ENCODE measurements at places on chromosomes 7 and 10. TPM values are rescaled to one million over a fixed set of nuclear protein-coding genes. Genes with fewer than 3 reads are reported as not detected.

- H3K27me3 ChIP-seq: peaks cover 73% of the 10 kb centered on the region
- H3K4me1 ChIP-seq: peaks cover 7% of the 10 kb centered on the region
- H3K4me3 ChIP-seq: no peak overlapping the region
- DNase-seq: no peak
Measured at GRCh38 chr10:101237081-101237981, 8.1 kb upstream of the LBX1 start.

TMEM130 gene
- 19.3 TPM for total RNA-seq

- H3K27ac ChIP-seq: no peak overlapping the region
- peaks cover 5% of the 10 kb centered on the region for H3K27me3 ChIP-seq
- no peak overlapping the region for H3K4me3 ChIP-seq
- H3K36me3 ChIP-seq: no peaks in the 10 kb centered on the region
- DNase-seq: no peak
Measured at GRCh38 chr10:8130973-8131911, 76.8 kb downstream of the GATA3 start.

DNA sequence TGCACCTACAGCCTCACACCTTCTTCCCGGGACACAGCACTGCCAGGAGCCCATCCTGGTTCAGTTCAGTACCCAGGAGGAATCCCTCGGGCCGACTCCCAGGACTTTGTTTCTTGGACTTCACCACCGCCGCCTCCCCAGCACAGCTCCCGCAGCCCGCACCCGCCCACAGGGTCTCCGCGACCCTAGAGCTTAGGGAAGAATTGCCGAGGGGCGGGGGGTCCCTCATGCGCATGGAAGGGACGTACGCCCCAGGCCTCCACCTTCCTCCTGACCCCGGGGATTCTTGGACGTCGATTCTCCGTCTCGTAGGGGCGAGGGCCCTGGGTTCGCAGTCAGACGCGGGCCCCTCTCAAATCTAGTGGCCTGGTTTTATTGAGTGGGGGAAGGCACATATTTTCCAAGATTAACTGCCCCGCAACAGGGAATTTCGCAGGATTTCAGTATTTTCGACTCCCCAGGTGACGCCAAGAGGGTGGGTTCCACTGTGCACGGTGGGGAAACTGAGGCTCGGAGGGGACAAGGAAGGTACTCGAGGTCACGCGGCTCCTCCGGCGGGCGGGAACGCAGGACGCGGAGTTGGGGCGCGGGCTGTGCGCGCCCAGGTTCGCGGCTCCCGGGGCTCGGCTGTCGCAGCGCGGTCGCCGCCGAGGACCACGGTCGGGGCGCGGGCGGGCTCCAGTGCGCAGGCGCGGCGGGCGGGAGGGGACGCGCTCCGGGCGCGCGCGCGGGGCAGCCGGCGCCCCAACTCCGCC is at the start of gene ADCY1:
ADCY1 (plus strand) TSS at position 708 of the 755 bp plus-strand sequence. CDS start 176 bp downstream, outside the sequence.
- H3K36me3 ChIP-seq: no peaks in the 10 kb centered on the region
- peaks cover 10% of the 10 kb centered on the region for H3K4me1 ChIP-seq
- no peak for DNase-seq
- H3K27ac ChIP-seq: no peak within 1 kb of the TSS

GRCh38 chr7:8176370-8177081 is 85.4 kb downstream of the ICA1 start:
- no peak overlapping the region for H3K27ac ChIP-seq
- no peaks in the 10 kb centered on the region for H3K36me3 ChIP-seq
- no peaks in the 10 kb centered on the region for H3K27me3 ChIP-seq
- no peak for DNase-seq
- peaks cover 16% of the 10 kb centered on the region for H3K4me1 ChIP-seq

DNA sequence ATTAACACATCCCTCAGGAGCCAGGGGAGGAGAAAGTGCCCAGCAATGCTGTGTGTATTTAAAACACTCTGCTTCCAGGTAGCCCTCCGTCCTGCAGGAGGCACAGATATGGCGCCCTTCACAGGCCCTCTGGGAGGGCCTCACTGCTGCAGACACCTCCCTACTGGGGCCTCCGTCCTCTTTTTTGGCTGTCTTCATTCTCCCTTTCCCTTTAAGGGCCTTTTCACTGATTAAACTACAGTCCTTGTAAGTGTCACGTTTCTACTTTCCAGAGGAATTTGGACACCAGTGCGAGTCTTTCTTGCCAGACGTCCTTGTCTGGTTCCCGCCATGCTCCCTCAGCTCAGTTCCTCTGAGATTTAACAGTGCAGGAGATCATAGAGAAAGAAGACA is 39.7 kb upstream of the MKRN1 start:
- H3K27me3 ChIP-seq: no peaks in the 10 kb centered on the region
- peak overlapping the region; percentile 68 for H3K27ac ChIP-seq
- H3K4me3 ChIP-seq: no peak overlapping the region

SLC26A3 gene
- total RNA-seq: not detected

- no peak for DNase-seq
- H3K27ac ChIP-seq: no peak overlapping the region
- H3K4me1 ChIP-seq: peaks cover 17% of the 10 kb centered on the region
- peaks cover 6% of the 10 kb centered on the region for H3K27me3 ChIP-seq
Measured at GRCh38 chr10:44659320-44659719, 251.8 kb upstream of the TMEM72 start.

- no peak overlapping the region for H3K27ac ChIP-seq
- H3K4me1 ChIP-seq: peaks cover 42% of the 10 kb centered on the region
- H3K4me3 ChIP-seq: no peak overlapping the region
- no peaks in the 10 kb centered on the region for H3K36me3 ChIP-seq
Measured at GRCh38 chr10:76523791-76524351, 1092.4 kb downstream of the LRMDA start.

GRCh38 chr10:113849140-113849803 is 4.6 kb downstream of the DCLRE1A start:
- no peak for DNase-seq
- no peaks in the 10 kb centered on the region for H3K27me3 ChIP-seq
- peaks cover 7% of the 10 kb centered on the region for H3K36me3 ChIP-seq
- no peak overlapping the region for H3K4me3 ChIP-seq

DNA sequence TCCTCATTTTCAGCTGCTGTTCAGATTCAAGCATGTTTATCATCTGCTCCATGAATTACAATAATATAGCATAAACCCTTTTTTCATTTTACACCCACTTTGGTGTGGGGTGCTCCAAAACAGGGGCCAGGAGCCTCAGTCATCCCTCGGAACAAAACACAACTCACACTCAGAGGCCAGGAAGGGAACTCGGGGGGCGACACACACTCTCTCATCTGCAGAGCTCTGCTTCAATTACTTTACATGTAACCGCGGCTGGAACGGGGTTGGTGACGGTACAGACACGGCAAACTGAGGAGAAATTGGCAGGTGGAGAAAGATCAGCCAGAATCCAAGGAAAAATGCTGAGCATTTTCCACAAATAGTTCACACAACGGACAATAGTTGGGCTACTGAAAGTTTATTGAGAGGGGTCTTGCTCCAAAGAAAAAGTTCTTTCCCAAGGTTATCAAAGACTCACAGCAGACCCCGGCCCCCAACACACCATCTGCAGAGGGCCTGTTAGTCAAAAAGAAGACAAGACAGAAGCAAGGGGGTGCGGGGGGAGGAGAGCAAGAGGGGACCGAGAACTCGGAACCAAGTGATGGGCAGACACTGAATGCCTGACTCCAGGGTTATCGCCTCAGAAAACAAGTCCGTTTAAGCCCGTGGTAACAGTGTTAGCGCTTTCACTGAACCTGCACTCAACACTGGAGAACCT is 20.5 kb downstream of the DIP2C start:
- no peak overlapping the region for H3K27ac ChIP-seq
- H3K4me3 ChIP-seq: no peak overlapping the region
- no peak for DNase-seq
- no peaks in the 10 kb centered on the region for H3K36me3 ChIP-seq
- H3K27me3 ChIP-seq: no peaks in the 10 kb centered on the region

GRCh38 chr10:70771311-70772194 is 13.6 kb downstream of the TBATA start:
- DNase-seq: no peak
- H3K27ac ChIP-seq: no peak overlapping the region
- no peak overlapping the region for H3K4me3 ChIP-seq
- peaks cover 7% of the 10 kb centered on the region for H3K27me3 ChIP-seq
- H3K4me1 ChIP-seq: no peaks in the 10 kb centered on the region

GRCh38 chr10:86123715-86124114 is 242.9 kb downstream of the GRID1 start:
- no peak overlapping the region for H3K4me3 ChIP-seq
- no peaks in the 10 kb centered on the region for H3K4me1 ChIP-seq
- H3K27ac ChIP-seq: no peak overlapping the region
- peak; percentile 79 for DNase-seq
- peaks cover under 1% of the 10 kb centered on the region for H3K27me3 ChIP-seq

CALHM1 gene
- not detected for total RNA-seq

DGKB gene
- 0.60 TPM for total RNA-seq

DNA sequence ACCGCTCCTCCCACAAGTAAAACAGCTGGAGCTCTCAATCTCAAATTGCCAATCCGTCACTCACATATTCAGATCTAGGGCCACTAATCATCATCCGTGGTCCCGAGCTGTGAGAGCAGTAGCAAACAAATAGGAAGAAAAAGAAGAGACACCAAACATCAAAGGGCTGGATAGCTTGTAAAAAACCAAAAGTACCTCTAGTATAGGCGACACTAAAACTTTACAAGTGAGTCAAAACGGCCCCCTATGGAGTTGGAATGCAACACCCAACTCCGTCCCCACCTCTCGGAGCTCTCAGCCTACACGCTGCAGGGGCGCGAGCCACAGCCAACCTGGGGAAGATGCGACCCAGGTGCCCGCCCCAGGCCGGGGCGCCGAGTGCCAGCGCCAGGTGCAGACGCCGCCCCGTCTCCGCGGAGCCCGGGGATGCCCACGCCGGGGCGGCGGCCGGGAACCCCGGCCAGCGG is 581 bp downstream of the FAM3C start:
- H3K36me3 ChIP-seq: peaks cover 4% of the 10 kb centered on the region
- H3K27me3 ChIP-seq: no peaks in the 10 kb centered on the region
- peak overlapping the region; percentile 87 for H3K4me3 ChIP-seq
- peaks cover 18% of the 10 kb centered on the region for H3K4me1 ChIP-seq
- H3K27ac ChIP-seq: peak overlapping the region; percentile 71

- H3K27ac ChIP-seq: peak overlapping the region; percentile 2
- peak; percentile 65 for DNase-seq
- no peaks in the 10 kb centered on the region for H3K27me3 ChIP-seq
- peaks cover 14% of the 10 kb centered on the region for H3K4me1 ChIP-seq
- H3K36me3 ChIP-seq: peaks cover 2% of the 10 kb centered on the region
- H3K4me3 ChIP-seq: no peak overlapping the region
Measured at GRCh38 chr7:1113548-1113885, 25.6 kb downstream of the GPER1 start.

GRCh38 chr10:86366902-86367151 is 232 bp upstream of the GRID1 start:
- peaks cover 55% of the 10 kb centered on the region for H3K27me3 ChIP-seq
- peaks cover 2% of the 10 kb centered on the region for H3K36me3 ChIP-seq
- H3K27ac ChIP-seq: no peak overlapping the region
- H3K4me1 ChIP-seq: peaks cover 21% of the 10 kb centered on the region
- peak; percentile 84 for DNase-seq
- H3K4me3 ChIP-seq: no peak overlapping the region

DNA sequence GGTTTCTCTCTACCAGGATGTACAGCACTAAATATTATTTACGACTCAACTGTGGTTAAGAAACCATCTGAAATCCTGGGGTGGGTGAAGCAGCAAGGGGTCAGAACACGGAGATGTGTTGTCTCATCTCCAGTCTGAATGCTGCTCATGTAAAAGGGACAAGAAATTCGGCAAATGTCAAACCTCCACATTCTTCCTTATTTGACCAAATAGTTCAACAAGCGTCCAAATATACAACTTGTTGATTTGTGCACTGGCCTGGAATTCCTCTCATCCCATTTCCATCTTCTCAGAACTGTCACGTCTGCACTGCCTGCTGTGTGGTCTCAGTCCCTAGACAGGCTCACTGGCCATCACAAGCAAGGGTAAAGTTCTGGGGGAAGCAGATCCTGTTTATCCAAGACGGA is 520.0 kb downstream of the PARD3 start:
- H3K27me3 ChIP-seq: no peaks in the 10 kb centered on the region
- peak overlapping the region; percentile 77 for H3K27ac ChIP-seq
- H3K36me3 ChIP-seq: no peaks in the 10 kb centered on the region
- peaks cover 73% of the 10 kb centered on the region for H3K4me1 ChIP-seq
- no peak for DNase-seq

LGI1 gene
- 0.27 TPM for total RNA-seq

ZMIZ1 gene
- 46.2 TPM for total RNA-seq

PKD2L1 gene
- not detected for total RNA-seq

- H3K27ac ChIP-seq: peak overlapping the region; percentile 96
- H3K4me3 ChIP-seq: peak overlapping the region; percentile 8
- peaks cover 96% of the 10 kb centered on the region for H3K4me1 ChIP-seq
- H3K36me3 ChIP-seq: peaks cover 2% of the 10 kb centered on the region
- no peak for DNase-seq
Measured at GRCh38 chr7:2819954-2820397, 24.1 kb downstream of the GNA12 start.

DNA sequence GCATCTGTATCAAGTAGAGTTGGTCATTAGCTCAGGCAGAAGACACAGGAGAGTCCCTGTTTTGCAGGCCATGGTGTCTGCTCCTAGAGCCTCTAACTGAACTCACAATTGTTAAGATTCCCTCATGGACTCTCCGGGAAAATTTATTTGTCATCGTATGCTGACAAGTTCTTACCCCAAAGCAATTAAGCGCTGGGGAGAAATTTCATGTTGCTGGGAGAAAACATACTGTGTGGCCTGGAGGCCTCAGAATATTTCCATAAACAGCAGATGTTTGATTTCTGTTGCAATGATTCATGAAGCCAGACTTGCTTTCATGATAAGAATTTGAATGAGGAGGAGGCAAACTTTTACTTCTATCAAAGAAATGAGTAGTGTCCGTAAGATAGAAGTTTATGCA is 583.2 kb downstream of the GATA3 start:
- no peak overlapping the region for H3K27ac ChIP-seq
- no peaks in the 10 kb centered on the region for H3K36me3 ChIP-seq
- DNase-seq: no peak
- no peaks in the 10 kb centered on the region for H3K27me3 ChIP-seq
- no peaks in the 10 kb centered on the region for H3K4me1 ChIP-seq

DNA sequence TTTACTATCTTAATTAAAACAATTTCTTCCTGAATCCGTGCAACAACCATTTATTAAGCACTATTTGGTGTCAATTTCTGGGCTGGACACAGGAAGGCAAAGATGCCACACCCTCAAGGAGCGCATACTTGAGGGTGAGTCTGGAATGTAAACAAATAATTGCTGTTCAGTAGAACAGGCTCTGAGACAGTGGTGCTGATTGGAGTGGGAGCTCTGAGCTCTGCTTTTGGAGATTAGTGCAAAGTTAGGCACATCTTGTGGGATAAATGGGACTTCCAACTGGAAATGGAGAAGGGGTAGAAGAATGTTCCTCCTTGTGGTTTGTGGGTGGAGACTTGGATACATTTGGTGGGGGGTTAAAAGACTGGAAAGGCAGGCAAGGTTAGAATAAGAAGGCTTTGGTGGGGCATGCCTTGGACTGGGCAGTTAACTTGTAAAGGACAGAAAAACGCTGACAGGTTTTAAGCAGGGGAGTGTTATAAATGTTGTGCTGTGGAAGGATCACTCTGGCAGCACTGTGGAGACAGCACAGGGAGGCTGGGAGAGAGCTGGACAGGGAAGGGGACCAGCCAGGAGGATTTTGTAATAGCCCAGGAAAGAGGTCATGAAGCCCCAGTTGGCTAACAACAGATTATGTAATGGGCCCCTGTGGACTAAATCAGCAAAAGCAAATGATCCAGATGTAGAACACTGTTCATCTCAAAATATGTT is 80.7 kb downstream of the ZNF365 start:
- DNase-seq: no peak
- H3K4me3 ChIP-seq: no peak overlapping the region
- H3K4me1 ChIP-seq: peaks cover 18% of the 10 kb centered on the region
- H3K27ac ChIP-seq: peak overlapping the region; percentile 77

GRCh38 chr7:82049891-82050533 is 280.2 kb upstream of the HGF start:
- no peak for DNase-seq
- H3K27me3 ChIP-seq: no peaks in the 10 kb centered on the region
- no peak overlapping the region for H3K4me3 ChIP-seq
- no peaks in the 10 kb centered on the region for H3K36me3 ChIP-seq

All from chondrocyte (in vitro differentiated cells).